ENCODE measurements at places on chromosomes 4 and X. TPM values are rescaled to one million over a fixed set of nuclear protein-coding genes. Genes with fewer than 3 reads are reported as not detected.

CABS1 gene
- total RNA-seq, result not detected

SSX1 gene
- not detected for total RNA-seq

GYG2 gene
- total RNA-seq, result 0.30 TPM

ARHGAP6 gene
- total RNA-seq, result 14.6 TPM

NUDT6 gene
- total RNA-seq, result 4.7 TPM

GALNTL6 gene
- total RNA-seq, result 9.3 TPM

Measured in spleen (tissue), 13 donors.